Activated naive CD4-positive, alpha-beta T cell treated with anti-CD3 and anti-CD28 coated beads, Interleukin-2, amount 50 U/mL, for 16 hours (primary cell): ENCODE measurements at places on chromosomes 6 and 20.

GRCh38 chr6:95321126-95321525 lies 256.2 kb upstream of the MANEA start:
- no peak for DNase-seq

GRCh38 chr20:64006490-64006889 lies 25.6 kb downstream of the PRPF6 start:
- no peak for DNase-seq

DNA sequence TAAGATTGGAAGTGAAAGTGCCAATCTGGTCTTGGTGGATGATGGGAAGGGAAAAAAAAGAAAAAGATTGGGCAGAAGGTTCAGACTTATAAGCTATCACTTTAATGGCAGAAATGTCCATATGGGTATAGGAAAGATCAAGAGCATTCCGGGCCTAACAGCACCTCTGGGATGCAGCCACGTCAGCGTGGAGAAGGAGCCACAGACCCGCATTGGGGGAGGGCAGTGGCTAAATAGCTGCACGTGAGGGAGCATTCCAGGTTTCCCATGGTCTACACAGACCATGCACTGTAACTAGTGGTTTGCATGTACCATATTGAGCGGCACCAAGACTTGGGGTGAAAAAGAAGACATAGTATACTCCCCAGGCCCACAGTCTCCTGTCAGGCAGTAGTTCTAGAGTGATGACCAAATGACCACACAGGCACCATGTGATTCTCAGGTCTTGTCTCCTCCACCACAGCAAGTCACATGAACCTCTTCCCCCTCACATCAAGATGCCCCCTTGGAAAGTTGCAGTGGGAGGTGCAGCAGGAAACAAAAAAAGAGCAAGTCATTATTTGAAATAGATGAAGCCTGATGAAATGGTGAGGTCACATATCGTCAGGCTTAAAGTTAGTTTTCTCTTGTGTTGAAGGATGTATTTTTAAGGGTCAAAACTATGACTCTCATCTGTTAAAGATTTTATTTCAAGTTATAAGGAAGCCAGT lies 94.4 kb upstream of the TNFAIP3 start:
- no peak for DNase-seq

GRCh38 chr6:82006027-82006738 lies 241.4 kb downstream of the IBTK start:
- no peak for DNase-seq

DNA sequence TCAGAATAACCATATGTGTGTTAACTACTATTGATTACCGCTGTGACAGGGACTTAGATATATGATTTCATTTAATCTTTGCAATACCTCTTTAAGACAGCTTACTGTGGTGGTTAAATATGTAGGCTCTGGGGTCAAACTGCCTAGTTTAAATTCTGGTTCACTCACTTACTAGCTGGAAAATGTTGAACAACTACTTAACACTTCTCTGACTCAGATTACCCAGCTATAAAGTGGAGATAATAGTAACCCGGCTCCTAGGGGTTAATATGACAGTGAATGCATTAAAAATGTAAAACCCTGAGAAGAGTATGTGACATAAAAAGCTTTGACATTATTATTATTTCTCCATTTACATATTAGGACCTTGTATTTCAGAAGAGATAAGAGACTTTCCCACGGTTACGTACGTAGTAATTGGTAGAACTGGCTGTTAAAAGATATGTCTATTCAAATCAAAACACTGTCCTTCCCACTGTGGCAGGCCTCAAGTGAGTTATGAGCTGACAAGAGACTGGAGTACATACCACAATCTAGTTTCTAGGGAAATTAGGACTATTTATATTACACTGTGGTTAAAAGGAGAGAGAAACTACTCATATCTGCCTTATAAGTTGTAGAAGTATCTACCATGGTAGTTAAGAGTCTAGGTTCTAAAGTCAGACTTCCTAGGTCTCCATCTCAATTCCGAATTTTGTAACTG lies 4.4 kb upstream of the PLCB1 start:
- no peak for DNase-seq

GRCh38 chr6:74277777-74278186 lies 581.8 kb downstream of the CD109 start:
- DNase-seq = no peak

DNA sequence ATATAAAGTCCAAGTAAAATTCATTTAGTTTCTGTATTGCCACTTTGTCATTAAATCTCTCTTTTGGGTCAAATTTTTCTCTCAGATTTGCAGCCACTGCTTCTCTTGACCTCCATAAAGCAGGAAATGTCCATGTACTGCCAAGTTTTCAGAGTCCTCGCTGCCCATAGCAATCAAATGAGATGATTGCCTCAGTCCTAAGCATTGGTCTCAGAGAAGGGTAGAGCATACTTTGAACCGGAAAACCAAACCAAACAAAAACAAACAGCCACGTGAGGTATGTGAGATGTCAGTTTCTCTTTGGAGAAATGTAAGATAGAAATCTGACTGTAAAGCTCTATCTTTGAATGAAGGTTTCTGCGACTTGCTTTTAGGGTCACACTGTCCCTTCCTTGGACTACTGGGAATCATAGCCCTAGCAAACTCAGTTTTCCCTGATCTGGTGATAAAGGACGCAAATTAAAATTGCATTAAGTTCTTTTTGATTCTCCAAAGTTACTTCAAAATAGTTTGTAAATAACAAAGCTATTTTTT lies 505.4 kb upstream of the CITED2 start:
- DNase-seq = no peak

GRCh38 chr20:32215729-32216128 lies 8.0 kb downstream of the POFUT1 start:
- no peak for DNase-seq

GRCh38 chr6:29236060-29236459 lies 65.4 kb downstream of the OR2J2 start:
- no peak for DNase-seq

GRCh38 chr6:159595173-159595572 lies 97.9 kb downstream of the SOD2 start:
- no peak for DNase-seq

DNA sequence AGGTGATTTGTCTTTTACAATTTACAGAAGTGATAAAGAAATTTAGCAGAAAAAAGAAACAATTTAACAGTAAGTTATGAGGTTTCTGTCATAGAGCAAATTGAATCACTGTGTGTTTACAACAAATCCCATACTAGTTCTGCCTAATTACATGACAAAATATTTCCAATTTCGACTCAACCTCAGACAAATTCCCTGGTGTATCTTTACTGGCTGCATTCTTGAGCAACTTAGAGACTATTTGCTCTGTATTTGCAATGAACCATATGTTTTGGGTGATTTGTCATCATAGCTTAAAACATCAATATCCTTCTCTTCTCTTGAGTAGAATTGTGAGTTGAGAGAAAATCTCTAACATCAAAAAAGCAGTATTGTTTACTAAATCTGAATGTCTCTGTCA lies 128.7 kb downstream of the SIM1 start:
- DNase-seq = no peak

GRCh38 chr6:15962449-15962764 lies 166.5 kb upstream of the MYLIP start:
- DNase-seq = no peak

DNA sequence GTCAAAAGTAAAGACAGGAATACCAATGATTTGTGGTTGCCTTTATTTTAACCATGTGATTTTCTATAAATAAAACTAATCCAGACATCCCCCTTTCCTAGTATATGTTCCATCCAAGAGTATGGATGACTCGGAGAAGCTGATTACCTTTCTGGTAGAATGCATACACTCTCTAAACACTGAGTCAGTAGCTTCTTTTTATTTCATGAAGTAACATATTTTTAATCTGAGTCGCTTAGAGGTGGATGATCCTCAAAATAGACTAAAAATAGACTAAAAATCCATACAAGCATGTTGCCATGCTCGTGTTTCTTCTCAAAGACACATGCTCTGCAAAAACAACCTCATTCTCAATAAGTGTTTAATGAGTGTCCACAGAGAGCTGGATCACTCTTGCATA lies 263.7 kb downstream of the COL12A1 start:
- no peak for DNase-seq

DNA sequence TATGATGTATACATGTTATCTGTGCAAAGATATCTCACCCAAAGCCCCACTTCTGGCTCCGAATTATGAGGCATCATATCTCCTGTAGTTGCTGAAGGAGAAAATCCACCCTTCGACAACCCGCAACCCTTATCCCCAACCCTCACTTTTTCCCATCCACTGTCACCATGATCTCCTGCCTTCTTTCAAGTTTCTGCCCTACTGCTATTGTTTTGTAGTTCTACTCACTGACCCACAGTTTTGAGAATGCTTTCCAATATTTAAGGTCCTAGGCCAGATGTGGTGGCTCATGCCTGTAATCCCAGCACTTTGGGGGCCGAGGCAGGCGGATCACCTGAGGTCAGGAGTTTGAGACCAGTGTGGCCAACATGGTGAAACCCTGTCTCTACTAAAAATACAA lies 22.2 kb downstream of the ADGRF1 start:
- DNase-seq = no peak

GRCh38 chr6:91705646-91706045 lies 1118.8 kb upstream of the MAP3K7 start:
- no peak for DNase-seq

DNA sequence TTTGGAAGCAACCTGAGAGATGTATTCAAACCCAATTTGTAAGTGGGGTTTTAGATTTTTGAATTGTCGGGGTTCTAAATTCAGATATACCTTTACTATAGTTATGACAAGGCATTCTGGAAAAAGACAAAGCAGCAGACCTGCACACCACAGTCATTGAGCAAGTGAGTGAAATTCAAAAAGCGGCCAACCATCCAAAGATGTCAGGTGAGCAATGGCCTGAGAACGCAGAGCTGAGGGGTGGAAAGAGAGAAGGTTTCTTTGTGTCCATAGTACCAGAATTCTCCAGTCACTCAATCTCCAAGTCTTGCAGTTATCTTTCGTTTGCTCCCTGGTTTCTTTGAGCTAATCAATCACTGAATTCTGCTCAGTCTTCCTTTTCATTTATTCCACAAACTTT lies 1.8 kb upstream of the FRK start:
- no peak for DNase-seq

DNA sequence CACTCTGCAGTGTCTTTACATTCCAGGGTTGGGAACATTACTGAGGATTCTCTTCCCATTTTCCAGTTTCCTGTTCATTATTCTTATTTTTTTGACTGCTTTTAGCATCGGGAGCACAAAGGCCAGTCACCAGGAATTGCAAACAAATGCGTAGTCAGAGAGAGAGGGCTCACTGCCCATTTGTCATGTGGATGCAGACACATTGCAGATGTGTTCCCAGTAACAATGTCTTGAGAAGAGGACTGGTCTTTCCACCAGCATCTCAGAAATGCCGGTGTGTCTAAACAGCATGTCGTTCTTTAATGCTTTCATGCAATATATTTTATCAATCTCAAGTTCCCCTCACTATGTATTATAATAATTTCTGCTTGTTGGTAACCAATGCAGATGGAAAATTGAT lies 952 bp upstream of the TAAR6 start:
- DNase-seq = no peak

DNA sequence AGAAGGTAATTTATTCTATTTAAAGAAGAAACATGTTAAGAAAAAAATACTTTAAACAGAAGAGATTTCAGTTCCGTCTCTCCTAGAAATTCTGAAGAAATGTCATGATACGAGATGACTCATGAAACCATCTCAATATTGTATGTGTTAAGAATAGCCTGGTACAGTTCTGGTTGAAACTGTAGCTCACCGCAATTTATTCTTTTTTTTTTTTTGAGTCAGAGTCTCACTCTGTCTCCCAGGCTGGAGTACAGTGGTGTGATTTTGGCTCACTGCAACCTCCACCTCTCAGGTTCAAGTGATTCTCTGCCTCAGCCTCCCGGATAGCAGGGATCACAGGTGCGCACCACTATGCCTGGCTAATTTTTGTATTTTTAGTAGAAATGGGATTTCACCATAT lies 103.3 kb downstream of the ARHGAP18 start:
- no peak for DNase-seq

DNA sequence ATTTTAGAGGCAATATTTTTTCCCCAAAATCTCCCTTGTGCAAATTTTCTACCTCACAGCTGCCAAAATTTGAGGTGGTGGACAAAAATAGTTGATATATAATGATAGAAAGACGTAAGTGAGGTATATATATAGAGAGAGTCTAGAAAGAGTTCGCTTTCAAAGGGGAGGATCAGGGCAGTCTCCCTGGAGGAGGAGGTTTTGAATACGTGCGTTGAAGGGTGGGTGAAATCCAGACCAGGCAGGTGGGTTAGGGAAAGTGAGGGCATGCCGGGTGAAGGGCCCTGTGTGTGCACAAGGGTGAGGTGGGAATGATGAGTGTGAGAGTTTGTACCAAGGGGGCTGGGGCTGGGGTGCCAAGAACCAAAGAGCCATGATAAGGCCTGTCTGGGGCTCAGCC lies 100.2 kb downstream of the CEBPB start:
- DNase-seq = no peak

DNA sequence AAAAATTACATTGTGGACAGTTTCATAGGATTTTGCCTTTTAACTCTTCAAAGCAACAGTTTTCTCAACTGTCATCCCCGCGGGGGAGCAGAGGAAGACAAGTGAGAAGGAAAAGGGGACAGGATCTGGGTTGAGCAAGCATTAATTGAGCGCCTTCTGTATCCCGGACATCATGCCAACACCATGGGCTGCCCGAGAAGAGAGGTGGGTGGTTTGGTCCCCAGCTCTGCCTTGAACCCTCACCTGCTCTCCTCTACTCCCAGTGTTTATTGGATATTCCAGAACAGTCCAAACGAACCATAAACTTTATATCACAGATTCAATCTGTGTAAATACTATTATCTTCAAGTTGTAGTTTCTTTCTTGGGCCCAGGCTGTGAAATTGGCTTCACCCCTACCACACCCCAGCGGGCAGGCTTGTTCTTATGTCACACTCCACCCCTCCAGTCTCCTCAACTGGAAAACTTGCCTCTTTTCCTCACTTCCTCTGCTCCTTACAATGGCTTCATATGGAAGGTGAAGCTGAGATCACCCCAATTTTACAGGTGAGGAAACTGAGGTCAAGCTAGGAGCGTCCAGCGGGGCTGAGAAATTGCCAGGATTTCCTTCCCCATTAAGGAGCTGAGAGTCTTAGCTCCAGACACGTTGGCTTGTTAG lies 6.0 kb downstream of the PCK1 start:
- no peak for DNase-seq

GRCh38 chr6:145009711-145010110 lies 724.6 kb downstream of the UTRN start:
- no peak for DNase-seq

DNA sequence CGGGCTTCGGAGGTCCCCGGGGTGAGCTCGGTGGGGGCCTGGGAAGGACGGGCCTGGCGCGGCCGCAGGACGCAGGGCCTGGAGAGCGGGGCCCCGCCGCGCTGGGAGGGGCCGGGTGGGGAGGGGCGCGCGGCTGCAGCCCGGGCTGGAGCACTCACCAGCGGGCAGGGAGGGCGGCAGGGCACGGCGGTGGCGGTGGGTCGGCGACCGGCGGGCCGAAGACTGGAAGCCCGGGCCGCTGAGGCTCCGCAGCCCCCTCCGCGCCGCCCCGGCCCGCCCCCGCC lies at the start of gene GATA5:
GATA5 (minus strand) TSS at position 224 of the 284 bp plus-strand sequence. CDS start 474 bp downstream, outside the sequence.
- DNase-seq = no peak

DNA sequence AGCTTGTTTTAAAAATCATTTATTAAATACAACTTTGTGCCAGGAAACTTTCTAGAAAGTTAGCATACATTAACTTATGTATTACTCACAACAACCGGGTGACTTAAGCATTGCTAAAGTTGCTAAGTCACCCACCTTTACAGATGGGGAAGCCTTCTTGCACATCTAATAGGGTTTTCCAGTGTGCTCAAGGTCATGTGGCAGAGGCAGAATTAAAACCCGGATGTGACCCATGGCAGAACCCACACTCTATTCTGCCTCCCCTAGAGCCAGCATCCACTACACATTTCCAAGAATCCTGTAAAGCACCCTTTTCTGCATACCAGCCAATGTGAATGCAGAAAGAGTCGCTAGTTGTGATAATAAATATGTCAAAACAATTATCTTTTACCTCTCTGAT lies 13.4 kb downstream of the LINC00237 start:
- no peak for DNase-seq
